Inflammatory macrophage (primary cell): ENCODE measurements at places on chromosomes 6 and 20.
A peak's percentile ranks its signal among the peaks of the same experiment; 100 is the strongest.

- no peak for DNase-seq
Observed at GRCh38 chr6:128767705-128768104, 115.2 kb upstream of the LAMA2 start.

DNA sequence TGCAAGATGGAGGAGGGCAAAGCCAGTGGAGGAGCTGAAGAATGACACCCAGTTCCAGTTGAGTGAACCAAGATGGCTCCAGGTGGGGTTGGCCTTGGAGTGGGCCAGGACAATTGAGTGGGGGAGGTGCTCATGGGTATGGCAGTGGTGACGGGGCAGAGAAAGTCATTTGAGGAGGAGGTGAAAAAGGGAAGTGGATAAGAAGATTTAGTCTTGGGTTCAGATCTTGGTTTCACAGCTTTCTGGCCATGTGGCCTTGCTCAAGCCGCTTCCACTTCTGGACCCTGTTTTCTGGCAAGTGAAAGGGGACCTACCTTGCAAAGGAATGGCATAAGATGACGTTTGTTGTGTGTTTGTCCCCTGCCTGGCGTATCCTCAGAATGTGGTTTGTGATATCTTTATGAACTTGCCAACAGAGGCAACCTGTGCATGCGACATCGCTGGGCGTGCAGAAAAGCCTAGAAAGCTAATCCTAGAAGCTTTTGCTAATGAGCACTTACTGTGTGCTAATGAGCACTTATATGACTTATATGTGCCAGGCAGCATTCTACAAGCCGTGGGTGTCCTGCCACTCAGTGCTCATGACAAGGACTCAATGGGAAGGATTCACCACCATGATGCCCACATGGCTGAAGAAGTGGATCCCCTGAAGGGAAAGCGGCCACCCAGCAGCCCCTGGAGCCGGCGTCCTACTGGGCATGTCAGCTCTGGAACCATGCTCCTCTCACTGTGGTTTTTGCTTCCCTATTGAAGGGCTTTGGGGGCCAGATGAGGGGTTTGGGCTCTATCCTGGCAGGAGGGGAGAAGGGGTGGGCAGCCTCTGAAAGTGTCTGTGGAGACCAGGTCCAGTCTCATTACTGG lies 23.6 kb upstream of the STX16 start:
- no peak for DNase-seq

- no peak for DNase-seq
Observed at GRCh38 chr6:12608874-12609273, 107.7 kb upstream of the PHACTR1 start.

- no peak for DNase-seq
Observed at GRCh38 chr20:14434384-14435136, 97.1 kb upstream of the FLRT3 start.

DNA sequence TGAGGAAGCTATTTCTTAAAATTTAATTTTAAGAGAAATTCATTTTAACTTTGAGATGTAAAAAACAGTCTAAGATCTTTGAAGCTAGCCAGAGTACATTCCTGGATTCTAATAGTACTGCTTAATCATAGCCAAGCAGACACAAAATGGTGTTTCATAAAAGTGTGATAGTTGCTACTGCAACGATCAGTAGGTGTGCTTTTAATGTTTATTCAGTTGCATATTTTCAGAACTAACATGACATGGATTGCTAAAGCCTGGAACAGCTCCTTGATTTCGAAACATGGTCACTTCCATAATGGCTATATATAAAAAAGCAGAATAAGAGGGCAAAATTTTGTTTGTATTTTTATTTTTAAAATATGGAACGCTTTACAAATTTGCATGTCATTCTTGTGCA lies 35.5 kb downstream of the SESN1 start:
- DNase-seq, result peak; percentile 74

DNA sequence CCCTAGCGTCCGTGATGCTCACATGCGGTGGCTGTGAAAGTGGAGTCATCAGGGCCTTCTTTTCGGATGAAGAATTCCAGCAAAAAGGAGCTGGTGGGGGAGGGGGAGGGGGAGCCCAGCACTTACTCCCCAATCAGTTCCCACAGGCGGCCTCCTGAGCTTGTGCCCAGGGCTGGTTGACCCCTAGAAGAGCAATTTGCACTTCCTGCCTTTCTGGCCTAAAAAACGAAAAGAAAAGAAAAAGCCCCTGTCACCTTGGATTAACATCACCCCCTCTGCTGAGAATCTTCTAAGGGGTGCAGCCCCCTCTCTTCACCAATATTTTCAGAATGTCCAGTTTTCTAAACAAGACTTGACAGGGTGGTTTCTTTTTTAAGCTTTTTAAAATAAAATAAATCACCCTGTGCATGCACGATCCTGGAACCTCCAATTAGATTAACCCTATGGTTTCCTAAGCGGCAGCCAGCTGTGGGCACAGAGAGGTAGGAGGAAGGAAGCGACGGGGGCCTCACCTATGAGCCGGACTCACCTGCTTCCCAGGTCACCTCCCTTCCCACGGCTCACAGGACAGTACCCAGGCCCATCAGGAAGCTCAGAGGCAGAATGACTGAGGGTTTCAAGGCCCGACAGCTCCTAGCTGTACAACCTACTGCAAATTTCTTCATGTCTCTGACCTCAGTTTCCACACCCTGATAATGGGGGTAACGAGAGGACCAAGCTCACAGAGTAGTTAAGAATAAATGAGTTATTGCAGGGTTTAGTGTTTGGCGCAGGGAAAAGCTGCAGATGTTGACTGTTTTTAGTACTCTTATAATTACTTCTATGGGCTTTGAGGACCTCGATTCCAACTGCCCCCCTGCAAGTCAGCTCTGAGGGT lies 10.5 kb upstream of the TGM2 start:
- no peak for DNase-seq

DNA sequence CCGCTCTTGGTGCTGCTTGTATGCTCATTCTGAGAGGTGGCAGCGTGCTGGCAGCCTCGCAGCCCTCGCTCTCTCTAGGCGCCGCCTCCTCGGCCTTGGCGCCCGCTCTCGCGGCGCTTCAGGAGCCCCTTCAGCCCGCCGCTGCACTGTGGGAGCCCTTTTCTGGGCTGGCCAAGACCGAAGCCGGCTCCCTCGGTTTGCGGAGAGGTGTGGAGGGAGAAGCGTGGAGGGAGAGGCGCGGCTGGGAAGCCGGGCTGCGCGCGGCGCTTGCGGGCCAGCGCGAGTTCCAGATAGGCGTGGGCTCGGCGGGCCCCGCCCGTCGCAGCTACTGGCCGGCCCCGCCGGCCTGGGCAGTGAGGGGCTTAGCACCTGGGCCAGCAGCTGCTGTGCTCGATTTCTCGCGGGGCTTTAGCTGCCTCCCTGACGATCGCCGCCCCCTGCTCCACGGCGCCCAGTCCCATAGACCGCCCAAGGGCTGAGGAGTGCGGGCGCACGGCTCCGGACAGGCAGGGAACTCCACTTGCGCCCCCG lies 19.5 kb upstream of the FAM8A1 start:
- DNase-seq, result peak; percentile 27

DNA sequence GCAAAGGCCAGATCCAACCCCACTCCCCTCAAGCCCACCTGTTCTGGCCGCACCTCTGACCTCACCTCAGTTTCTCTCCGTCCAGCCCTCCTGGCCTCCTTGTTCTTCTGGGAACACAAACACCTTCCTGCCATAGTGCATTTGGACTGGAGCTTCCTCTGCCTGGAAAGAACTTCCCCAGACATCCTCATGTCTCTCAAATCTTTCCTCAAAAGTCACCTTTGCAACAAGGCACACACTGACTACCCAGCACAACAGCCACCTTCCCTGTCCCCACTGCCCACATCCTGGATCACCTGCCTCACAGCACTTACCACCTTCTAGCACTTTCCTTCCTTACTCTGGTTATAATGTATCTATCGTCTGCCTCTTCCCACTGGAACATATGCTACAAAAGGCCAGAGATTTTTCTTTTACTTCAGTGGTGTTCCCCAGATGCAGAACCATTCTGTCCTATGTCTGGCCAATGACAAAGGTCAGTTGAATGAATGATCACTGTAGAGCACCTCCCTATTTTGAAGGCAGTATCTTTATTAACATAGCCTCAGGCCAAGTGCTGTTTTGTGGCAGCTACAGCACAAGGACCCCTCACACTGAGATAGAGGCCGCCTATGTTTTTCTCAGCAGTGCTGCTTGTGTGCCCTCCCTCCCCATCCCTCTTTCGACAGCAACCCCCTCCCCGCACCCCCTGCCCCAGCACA lies 4.1 kb downstream of the HLA-B start:
- DNase-seq, result no peak

DNA sequence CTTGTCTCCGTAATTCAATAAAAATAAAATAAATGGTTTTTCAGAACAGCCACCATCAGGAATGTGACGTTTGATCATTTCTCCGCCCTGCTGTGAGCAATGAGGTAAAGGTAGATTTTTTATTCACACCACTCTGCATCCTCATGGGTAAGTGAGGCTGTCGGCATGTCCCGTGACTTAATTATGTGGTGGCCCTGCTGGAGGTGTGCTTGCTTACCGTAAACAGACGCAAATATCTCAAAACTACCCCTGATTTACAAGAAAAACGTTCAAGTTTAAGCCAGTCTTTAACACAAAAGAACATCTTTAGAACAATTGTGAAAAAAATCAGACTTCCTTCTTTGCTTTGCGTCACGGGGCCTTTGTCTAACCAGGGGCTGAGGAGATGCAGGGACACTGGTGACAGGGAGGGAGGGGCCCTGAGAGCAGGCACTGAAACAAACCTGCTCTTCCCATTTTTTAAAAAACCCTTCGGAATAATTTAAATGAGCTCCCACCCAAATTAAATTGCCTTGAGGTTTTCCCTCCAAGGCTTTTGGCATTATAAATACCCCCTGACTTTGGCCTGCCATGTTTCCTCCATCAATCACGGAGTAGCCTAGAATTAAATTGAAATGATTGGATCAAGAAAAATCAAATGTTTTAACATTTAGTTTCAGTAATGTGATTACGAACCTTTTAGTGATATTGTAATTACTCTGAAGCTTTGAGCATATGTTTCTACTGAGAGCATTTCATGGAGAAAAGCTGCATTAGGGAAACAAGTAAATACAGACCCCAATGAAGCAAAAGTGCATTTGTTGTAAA lies 13.4 kb downstream of the PRKN start:
- DNase-seq, result no peak

DNA sequence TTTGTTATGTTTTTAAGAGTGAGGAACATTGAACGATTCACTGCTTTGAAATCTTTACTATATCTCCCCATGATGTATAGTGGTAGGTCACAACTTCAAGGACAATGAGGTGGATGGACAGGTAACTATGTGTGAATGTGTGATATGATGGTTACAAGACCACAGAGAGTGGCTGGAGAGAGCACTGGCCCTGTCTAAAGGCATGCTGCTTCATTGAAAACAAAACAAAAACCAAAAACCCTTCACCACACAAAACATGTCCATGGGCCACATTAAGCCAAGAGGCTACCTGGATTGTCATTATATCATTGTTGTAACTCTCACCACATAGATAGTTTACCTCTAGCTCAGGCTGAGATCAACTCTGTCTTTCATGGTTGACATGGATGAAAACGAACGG lies 180.6 kb upstream of the TENT5A start:
- DNase-seq, result no peak

- DNase-seq, result peak; percentile 70
Observed at GRCh38 chr6:21164768-21165326, 428.7 kb upstream of the SOX4 start.

DNA sequence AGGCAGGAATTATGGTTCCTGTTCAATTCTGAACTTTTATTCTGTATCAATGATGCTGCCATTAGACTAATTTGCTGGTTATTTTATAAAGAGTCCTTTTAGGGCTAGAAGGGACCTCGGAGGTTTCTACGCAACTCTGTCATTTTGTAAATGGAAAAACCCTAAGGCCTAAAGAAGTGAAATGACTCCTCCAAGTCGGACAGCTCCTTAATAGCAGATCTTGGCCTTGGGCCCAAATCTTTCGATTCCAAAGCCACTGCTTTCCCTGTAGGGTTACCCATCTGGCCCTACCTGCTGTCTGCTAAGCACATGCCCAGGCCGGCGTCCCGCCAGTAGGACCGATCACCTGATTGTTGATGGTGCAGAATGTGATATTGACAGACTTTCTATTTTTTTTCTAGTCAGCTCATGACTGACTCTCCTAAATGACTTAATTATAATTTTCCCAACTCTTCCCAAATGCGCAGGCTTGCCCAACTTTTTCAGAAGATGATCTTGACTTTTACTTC lies 40.2 kb downstream of the PLEKHG1 start:
- DNase-seq, result no peak

GRCh38 chr20:20752712-20753111 lies 40.3 kb upstream of the RALGAPA2 start:
- DNase-seq, result no peak

DNA sequence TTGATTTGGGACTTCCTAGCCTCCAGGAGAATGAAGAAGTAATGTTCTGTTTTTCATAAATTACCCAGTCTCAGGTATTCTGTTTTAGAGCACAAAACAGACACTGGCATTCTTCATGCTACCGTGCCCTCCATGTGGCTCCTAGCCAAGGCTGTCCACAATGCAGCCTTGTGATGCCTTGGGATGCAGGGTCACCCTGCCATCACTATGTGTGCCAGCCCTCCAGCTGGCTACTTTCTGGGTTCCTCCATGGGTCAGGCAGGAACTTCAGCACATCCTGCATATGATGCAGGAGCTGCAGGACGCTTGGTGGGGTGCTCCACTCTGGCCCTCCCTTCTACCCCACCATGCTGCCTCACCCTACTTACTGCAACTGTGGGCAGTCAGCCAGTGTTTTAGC lies 38.0 kb upstream of the FAM50B start:
- DNase-seq, result no peak

- DNase-seq, result no peak
Observed at GRCh38 chr20:43186312-43186711, 3.4 kb downstream of the PTPRT start.

DNA sequence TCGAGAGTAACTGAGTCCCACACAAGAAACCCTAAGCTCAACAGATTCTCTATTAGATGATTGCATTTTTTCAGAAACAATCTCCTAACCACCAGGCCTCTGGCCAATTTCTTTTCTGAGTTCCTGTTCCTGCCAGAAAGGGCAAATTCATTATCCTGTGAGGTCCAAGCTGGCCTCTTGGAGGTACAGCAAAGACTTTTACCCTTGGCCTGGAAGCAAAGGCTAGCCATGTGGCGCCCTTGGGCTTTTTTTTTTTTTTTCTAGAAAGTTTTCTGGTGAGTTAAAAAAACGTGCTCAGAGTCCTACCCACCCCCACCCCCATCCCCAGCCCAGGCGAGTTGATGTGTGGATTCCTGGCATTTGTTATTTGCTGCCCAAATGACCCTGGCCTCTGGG lies 59.0 kb upstream of the EEF1A1 start:
- peak; percentile 79 for DNase-seq

DNA sequence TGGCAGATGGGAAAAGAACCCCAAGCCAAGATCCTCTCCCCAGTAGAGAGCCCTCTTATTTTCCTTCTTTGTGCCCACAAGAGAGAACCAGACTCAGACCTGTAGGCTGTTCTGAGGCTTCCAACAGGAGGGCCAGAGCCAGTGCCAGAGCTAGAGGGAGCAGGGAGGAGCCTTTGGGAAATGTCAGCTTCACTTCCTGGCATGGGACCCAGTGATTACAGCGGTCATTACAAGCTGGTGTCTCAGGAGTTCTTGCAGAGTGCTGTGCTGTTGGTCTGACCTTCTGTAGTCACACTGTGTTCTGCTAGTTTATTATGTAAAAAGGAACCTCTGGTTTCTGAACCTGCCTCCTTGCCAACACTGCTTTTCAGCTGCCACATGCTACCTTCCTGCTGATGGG lies 38.9 kb downstream of the STK35 start:
- DNase-seq, result peak; percentile 20
